ENCODE measurements at places on chromosomes 2 and 18.
A peak's percentile ranks its signal among the peaks of the same experiment; 100 is the strongest.

- DNase-seq: no peak
Observed at GRCh38 chr2:123451542-123451941, 573.5 kb upstream of the CNTNAP5 start.

- no peak for DNase-seq
Observed at GRCh38 chr2:118577202-118577601, 270.2 kb downstream of the EN1 start.

DNA sequence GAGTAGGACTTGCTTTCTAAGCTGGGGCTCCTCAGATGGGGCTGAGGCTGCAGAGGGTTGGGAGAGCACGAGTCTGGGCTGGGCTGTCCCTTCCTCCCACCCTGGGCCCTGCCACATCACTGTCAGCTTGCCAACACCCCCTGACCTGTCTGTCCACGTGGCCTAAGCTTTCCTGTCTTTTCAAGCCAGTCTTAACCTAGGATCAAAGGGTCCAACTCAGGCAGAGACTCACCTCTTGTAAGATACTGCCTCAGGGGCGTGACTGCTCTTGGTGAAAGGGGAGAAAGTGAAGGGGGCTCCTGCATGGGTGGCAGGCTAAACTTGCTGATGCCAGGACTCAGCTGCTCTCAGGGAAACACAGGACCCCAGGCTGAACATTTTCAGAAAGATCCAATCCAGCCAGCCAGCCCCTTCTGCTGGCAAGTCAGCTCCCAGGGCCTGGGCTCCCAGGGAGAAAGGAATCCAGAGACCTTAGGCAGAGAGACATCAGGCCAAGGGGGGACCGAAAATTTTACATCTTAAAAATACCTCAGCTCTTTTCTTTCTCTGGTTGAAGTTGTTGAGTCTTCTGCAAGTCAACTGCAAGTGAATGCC lies 144.2 kb upstream of the ID2 start:
- no peak for DNase-seq

DNA sequence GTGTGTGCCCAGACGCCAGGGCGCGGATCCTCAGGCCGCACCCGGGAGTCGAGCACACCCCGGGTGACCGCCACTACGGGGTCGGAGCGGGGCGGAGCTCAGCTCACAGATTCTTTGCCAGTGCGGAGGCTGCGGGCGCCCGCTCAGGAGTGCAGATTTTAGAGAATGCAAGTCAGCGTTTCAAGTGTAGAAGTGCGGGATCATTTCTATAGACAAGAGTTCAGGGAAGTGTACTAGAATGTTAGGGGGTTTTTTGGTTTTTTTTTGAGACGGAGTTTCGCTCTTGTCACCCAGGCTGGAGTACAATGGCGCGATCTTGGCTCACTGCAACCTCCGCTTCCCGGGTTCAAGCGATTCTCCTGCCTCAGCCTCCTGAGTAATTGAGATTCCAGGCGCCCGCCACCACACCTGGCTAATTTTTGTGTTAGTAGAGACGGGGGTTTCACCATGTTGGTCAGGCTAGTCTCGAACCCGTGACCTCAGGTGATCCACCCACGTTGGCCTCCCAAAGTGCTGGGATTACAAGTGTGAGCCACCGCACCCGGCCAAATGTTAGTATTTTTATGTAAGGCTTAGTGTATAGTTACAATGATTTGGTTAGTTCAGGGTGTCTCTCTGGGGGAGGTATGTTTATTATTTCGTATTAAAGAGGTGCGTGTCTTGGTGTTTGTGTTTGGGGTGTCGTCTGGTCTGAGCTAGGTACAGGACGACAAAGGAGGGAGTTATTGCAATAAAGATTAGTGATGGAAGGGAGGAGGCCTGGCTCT lies 619 bp upstream of the FAM168B start:
- peak; percentile 56 for DNase-seq

- no peak for DNase-seq
Observed at GRCh38 chr18:48468151-48468550, 59.0 kb upstream of the ZBTB7C start.

GRCh38 chr2:8569332-8569930 lies 112.4 kb upstream of the ID2 start:
- DNase-seq: no peak

DNA sequence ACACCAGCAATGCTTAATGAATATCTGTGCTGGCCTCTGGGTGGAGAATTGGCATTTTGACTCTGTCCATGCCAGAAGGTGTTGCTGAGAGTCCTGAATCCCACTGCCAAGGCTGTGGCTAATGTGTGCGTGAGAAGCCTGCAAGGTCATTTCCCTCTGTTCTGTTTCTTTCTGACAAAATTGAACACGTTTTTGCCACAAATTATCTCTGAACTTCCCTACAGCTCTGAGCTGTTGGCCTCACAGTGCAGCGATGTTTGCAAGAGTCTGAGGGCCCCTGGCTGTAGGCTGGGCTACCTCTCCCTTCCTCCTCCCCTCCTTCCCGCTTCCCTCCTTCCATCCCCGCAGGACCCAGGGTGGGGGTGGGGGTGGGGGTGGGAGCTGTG lies 154.1 kb upstream of the HS6ST1 start:
- DNase-seq: no peak

DNA sequence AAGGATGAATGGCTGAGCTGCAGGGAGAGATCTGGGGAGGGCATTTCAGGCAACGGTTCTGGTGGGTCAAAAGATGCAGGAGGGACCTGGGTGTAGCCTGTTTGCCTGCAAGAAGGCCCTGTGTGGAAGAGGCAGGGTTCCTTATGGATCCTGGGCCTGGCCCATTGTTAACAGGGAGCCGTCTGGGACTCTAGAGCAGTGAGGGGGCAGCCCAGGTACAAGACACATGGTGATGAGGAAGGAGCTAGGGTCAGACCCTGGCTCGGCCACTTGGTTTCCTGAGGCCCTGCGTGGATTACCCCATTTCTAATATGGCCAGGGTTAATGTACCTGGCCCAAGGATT lies 124.9 kb downstream of the GLI2 start:
- no peak for DNase-seq

DNA sequence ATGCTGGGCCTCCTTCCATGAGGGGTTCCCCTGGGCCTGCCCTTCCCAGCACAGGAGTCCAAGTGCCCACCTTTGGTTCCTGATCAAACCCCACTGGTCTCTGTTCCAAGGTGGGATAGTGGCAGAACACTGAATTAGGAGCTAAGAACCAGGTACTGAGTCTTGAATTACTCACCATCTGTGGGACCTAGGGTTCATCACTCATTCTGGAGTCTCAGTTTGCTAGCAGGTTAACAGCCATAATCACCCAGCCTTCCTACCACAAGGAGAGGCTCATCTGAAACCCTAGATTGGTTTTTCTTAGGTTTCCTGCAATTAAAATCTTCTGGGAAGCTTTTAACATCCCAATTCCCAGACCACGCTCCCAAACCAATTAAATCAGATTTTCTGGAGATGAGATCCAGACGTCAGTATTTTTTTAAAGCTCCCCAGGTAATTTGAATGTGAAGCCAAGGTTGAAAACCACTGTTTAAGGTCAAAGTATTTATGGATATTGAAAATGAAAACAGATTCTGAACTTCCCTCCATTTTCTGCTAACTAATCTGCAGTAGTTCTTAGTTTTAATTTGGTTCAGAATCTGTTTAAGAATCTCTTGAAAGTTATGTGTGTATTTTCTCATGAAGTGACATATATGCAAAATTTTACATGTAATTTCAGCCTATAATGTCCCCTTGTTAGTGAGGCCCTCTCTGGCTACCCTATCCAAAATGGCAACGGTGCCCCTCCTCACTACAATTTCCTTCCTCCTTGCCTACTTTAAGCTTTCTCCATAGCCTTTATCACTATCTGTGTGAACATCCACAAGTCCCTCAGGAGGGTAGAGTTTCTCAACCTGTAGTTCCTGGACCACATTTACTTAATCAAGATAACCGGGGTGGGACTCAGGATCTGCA lies 166.5 kb upstream of the CXCR4 start:
- DNase-seq: no peak

DNA sequence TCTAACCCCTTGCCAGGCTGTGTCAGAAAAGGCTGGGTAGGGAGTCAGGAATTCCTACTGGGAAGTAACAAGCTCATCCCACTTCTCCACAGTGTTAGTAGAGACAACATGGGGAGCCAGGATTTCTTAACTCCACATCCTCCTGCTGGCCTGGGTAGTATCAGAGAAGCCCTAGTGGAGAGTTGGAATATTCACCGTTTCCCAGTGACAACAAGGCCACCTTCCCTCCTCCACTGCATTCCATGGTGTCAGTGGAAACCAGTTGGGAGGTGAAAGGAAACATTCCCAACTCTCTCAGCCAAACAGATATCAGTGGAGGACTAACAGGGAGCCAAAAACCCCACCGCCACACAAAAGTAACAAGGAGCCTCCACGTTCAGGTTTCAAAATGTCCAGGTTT lies 41.2 kb downstream of the SRD5A2 start:
- DNase-seq: no peak

- no peak for DNase-seq
Observed at GRCh38 chr2:144546933-144547332, 27.0 kb upstream of the ZEB2 start.

- no peak for DNase-seq
Observed at GRCh38 chr2:137910641-137911040, 53.6 kb upstream of the HNMT start.

GRCh38 chr18:13221869-13222855 lies 3.6 kb downstream of the LDLRAD4 start:
- DNase-seq: no peak

- no peak for DNase-seq
Observed at GRCh38 chr18:62209046-62209445, 22.0 kb downstream of the RELCH start.

GRCh38 chr18:75937306-75937705 lies 509.8 kb upstream of the SMIM21 start:
- no peak for DNase-seq

DNA sequence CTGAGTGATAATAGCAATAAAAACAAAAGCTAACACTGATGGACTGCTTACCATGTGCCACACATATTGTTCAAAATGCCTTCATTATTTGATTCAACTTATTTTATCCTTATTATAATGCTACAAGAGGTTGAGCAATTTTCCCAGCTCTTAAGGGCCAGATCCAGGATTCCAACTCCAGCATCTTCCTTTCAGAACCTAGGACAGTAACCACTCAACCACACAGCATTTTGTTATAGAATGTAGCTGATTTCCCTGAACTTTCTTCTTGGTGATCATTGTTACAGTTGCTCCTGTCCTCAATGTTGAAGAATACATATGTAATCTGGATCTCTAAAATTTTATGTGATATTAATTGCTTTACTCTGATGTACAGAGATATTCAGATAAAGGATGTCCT lies 341.7 kb downstream of the PIK3C3 start:
- no peak for DNase-seq

GRCh38 chr2:75162897-75163296 lies 36.4 kb downstream of the TACR1 start:
- no peak for DNase-seq

- DNase-seq: no peak
Observed at GRCh38 chr2:240921311-240921994, 15.3 kb downstream of the CROCC2 start.

DNA sequence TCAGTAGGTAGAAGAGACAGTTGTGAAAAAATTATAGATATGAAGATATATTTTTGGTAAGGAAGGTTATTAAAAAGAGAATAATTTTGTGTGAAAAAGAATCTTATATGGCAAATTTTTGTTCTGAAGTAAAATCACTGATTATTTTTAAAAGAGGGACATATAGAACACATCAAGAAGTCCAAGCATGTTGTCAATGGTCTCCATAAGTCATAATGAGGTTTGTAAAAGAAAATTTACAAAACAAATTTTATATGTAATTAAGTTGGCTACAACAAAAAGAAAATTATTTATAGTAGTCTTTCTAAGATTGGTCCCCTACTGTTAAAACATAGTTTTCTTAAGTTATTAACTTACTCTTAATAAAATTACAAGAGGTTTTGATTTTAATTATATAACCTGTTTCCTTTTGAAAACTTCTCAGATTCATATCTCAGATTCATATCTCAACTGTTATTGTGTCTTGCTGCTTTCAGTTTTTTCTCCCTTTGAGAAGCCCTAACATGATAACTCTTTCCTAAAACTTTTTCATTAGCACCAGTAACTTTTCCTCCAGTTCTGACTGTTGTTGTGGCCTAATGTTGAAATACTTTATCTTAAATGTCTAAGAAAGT lies 81.2 kb downstream of the SH3YL1 start:
- no peak for DNase-seq
